ENCODE measurements at places on chromosomes 3 and 15.

DNA sequence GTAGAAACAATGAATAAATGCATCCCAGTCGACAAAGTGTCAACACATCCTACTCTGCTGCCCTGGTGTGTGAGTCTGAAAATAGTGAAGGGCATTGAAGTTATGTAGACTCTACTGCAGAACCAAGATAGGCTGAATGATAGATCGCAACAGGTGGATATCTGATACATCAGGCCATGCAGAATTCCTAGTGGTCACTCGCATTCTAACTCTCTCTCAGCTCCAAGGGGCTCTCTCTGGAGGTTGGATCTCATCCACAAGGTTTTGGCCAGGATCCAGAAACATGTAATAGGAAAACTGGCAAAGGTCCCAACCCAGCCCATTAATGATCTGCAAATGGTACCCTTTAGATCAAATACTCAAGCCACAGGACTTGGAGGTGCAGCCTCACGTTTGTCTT is 514.1 kb downstream of the MAGI1 start:
- no peak for DNase-seq

DNA sequence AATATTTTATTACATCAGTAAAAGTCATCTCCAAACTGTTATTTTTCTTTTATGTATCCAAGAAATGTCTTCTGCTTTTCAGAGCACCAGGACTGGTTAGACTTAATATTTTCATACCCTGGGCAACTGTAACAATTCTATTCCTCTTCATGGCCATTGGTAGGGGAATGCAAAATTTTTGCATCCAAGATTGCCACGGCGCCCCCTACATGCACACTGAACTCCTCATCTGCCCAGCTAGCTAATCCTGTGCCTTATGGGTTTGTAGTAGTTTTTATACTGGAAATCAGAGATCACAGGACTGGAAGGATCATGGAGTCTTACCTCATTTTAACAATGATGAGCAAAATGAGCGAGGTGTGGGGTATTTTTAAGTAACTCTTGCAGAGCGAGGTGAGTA is 74.2 kb downstream of the CRTC3 start:
- no peak for DNase-seq

DNA sequence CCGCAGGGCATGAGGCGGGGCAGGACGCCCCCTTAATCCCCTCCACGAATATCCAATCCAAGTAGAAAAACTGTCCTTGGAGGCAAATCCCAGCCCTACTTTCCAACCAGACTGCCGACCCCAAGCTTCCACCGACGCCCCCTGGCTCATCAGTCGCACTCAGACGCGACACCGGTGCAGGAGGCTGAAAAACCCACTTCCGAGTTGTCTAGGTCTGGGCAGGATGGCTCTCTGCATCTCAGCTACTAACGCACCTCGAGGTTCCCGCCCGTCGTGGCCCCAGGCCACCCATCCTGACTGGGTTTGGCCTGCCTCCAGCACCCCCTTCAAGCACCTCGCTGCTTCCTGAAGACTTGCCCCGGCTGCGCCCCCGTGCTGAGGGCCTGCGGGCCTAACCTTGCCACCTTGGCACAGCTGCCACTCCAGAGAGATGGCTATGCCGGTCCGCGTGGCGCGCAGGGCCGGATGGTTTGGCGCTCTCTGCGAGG is 15.5 kb downstream of the RGMA start:
- no peak for DNase-seq

DNA sequence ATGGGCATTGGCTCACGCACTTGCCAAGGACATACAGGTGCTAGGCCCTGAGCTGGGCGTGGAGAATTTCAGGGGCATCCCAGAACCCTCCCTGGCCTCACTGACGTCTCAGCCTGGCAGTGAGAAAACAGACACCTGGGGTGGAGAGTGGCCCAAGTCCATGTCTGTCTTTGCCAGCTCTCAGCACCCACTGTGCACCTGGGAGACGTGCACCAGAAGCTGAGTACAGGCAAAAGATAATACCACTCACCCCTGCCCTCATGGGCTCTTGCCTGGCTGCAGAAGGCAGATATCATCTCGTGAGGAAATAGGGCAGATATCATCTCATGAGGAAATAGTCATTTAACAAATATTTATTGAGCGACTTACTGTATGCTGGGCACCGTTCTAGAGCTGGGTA is 8.0 kb downstream of the LOXL1 start:
- DNase-seq, result no peak

- no peak for DNase-seq
These were observed 86.5 kb upstream of the TNFSF10 start for GRCh38 chr3:172609750-172610149.
